ENCODE measurements at places on chromosomes 5 and 9.

GRCh38 chr9:92324889-92325268 is 271 bp downstream of the NOL8 start:
- no peak for DNase-seq

- DNase-seq = no peak
Measured at GRCh38 chr5:35828082-35828598, 28.6 kb upstream of the IL7R start.

DNA sequence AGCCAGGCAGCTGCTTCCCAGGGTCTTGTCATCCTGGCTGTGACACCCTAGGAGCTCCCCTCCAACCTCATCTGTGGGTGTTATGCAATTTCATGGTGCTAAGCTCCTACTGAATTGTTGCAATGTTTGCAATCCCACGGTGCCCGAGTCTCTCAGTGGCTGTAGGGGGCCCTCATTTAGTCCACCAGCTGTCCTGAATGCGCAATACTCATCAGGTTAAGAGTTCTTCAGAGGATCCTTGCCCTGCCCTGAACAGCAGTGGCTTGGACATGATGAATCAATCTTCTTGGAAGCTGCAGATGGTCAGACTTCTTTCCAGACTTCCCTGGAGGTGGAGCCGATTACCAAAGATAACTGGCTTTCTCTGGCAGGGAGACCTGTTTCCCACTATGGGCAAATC is 584.1 kb downstream of the CCDC171 start:
- no peak for DNase-seq

DNA sequence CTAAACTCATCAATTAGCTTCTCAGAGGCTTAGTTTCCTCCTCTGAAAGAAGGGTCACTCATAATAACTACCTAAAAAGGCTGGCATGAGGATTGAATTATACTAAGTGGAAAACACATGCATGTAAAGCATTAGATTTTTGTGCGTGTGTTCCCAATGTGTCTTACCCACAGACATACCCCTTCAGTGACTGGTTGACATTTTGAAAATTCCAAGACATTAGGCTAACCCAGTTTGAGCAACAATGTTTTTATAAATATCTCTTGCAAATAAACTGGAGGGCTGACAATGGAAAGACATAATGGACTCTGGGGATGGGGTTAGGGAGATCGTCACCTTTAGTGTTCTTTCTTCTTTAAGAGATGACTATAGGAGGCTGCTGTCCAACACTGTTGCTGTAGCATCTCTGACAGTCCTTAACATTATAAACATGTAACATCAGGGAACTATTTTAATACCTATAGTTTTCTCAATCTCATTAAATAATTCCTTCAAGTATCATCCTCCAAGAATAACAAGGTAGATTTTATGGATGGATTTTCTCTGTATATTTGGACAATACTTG is 24.3 kb downstream of the HMHB1 start:
- DNase-seq = no peak

GRCh38 chr5:150175076-150175475 is 8.5 kb downstream of the CDX1 start:
- DNase-seq = no peak

DNA sequence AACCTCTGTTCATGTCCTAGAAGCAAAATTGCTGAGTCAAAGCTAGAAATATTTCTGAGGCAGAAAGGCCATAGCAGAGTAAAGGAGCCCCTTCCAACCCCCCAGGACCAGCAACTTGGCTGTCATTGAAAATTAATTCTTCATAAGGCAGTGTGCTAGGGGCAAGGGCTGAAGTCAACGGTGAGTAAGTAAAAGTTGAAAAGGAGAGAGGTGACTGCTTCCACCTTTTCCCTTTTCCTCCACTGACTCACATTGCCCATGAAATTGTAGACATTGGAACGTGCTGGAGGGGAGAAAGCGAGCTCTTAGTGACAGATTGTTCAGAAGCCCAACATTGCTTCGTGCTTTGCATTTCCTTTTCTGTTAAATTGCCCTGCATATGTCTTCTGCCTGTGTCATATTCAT is 19.1 kb downstream of the GLRA1 start:
- DNase-seq = no peak

- peak; percentile 71 for DNase-seq
Measured at GRCh38 chr9:71748280-71748743, 20.0 kb downstream of the CEMIP2 start.

DNA sequence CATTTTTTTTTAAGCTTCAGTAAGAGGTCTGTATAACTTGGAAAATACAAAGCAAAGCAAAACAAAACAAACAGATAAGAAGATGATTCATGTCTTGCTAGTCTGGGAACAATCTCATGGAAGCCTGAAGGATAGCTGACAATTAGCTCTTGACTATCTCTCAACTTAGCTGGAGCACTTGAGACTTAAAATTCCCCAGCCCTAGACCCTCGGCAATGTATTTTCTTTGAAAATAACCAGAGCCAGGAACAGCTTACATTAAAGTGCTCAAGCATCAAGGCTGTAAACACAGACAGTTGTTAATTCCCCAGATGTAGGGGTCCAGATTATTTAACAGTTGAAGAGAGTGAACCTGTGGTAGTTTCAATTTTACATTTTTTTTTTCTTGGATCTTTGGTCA is 82.9 kb downstream of the TMEM252 start:
- DNase-seq = no peak

DNA sequence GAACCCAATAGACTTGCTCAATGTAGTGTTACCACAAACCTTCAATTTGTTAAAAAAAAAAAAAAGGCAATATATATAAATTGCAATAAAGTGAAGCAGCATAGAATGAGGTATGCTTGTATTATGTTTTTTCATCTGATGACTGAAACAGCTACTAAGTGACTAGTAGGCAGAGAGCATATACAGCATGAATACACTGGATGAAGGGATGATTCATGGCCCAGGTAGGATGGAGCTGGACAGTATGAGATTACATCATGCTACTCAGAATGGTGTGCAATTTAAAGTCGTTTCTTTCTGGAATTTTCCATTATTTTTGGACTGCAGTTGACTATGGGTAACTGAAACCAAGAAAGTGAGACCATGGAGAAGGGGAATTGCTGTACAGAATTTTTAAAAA is 161.2 kb downstream of the GNA14 start:
- DNase-seq = no peak

DNA sequence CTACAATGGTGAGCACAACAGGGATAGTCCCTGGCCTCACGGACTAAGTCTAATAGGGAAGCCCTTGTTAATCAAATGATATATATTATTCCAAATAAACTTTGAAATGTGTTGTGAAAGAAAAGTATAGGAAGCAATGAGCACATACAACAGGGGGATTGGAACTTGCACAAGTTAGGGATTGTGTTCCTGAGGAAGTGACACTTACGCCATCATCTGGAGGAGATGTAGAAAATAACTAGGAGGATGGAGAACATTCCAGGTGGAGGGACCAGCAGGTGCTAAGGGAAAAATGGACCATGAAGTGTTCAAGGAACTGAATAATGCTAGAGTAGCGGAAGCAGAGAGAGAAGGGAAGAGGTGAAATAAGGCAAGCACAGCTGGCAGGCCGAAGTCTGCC is 18.8 kb upstream of the RPS23 start:
- no peak for DNase-seq

DNA sequence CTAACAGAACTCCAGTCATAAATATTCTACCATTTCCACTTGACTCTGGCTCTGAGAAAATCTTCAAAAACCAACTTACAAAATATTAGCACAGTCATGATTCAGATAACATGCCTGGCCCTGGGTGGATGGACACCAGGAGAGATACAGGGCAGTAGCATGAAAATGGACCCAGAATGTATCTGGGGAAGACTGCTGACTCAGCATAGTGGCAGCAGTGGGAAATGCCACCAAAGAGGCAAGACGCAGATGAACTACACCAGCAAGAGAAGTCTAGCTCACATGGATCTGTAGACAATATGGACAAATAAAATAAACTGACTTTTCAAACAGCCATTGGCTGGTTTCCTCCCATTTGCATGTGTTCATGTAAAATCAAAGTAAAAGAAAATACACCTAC is 359.8 kb downstream of the SEMA5A start:
- no peak for DNase-seq

DNA sequence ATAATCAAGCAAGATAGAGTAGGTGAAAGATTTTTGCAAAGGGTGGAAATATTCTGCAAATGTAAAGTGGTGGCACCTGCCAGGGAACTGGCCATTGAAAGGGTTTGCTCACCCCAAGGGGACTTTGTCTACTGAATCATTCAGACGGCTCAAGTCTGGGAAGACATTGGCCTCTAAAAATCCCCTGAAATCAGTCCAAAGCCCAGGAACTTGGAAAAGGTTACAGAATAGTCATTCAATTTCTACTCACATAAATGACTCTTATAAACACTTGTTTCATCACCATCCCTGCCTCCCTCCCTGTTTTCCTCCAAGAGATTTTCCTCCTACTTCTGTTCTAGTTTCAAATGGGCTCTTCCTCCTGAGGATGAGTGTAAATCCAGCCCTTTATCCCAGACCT is 28.5 kb downstream of the ZNF366 start:
- DNase-seq = no peak

GRCh38 chr9:17528859-17529258 is 50.0 kb upstream of the SH3GL2 start:
- peak; percentile 30 for DNase-seq

- no peak for DNase-seq
Measured at GRCh38 chr5:102579379-102579778, 80.6 kb upstream of the SLCO6A1 start.

- DNase-seq = no peak
Measured at GRCh38 chr5:150411245-150411979, 1.3 kb downstream of the CD74 start.

DNA sequence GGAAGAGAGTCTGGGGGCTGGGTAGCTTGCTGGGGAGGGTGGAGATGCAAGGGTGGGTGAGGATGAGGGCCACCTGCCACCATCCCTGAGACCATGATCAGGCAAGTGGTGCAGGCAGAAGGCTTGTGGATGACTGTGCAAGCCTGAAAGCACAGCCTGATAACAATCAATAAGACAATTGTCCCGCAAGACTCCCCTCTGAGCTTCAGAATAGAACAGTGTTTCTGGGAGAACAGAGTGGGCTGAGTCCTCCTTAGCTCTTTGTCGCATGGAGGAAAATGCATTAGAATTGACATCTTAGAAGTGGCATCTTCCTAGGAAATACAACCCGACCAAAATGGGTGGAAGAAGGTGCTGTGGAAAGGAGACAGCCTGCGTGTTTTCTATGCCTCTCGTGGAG is 6.6 kb downstream of the GADD45G start:
- DNase-seq = no peak

GRCh38 chr5:75993643-75994520 is 89.3 kb upstream of the SV2C start:
- no peak for DNase-seq

GRCh38 chr9:75626860-75627259 is 263.6 kb upstream of the PCSK5 start:
- DNase-seq = no peak

- peak; percentile 91 for DNase-seq
Measured at GRCh38 chr5:95390812-95391492, at the start of gene FAM81B. Gene FAM81B (plus strand): TSS chr5:95391366. CDS start chr5:95391390, 24 bp downstream.

- DNase-seq = no peak
Measured at GRCh38 chr5:3542158-3542557, 53.5 kb upstream of the IRX1 start.

- no peak for DNase-seq
Measured at GRCh38 chr9:137267933-137268355, 9.6 kb upstream of the TOR4A start.

DNA sequence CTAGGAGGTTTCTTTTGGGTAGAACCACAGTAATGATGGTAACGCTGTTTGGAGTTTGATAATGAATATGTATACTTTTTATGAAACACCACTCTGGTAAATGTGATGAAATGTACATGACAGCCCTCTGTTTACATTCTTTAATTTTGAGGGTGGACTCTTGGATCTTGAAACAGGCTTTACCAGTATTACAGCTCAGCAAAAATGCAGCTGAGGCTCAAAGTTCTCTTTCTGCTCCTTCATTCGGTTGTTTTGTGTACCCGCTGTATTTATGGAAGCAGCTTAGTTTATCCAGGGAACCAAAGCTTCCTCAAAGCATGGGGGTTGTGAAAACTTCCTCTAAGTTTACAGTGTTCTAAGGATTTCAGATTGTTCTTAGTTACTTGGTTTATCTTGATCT is 11.1 kb downstream of the GAPVD1 start:
- no peak for DNase-seq

DNA sequence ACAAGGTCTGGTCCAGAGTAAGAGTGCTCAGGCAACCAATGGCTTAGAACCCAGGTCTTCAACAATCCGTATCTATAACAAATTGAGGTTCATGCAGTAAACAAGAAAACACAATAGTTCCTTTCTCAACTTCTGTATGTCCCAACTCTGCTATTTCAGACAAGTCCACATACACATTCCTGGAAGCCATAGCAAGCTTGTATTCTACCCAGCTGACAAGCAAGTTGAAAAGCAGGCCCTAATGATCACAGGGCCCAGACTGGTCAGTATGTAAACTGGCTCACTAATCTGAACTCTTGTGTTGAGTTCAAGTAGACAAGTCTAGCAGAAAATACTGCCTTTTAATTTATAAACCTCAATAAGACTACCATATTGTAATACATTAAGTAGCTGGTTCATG is 26.9 kb downstream of the FNIP1 start:
- no peak for DNase-seq

DNA sequence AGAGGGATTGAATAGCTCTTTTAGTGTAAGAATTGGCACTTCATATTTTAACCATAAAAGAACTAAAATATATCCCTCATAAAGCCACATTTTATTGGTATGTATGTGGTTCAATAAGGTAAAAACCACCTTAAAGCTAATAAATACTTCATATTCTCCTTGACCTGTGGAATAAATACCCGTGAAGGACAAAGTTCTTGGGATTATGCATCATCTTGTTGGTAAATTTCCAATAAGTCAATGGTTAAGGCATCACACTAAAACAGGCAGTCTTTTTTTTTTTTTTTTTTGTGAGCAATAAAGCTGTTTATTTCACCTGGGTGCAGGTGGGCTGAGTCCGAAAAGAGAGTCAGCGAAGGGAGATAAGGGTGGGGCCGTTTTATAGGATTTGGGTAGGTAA is 161.9 kb downstream of the SNCAIP start:
- DNase-seq = no peak

GRCh38 chr9:113675475-113675941 is 200.6 kb upstream of the ZNF618 start:
- DNase-seq = peak; percentile 99

DNA sequence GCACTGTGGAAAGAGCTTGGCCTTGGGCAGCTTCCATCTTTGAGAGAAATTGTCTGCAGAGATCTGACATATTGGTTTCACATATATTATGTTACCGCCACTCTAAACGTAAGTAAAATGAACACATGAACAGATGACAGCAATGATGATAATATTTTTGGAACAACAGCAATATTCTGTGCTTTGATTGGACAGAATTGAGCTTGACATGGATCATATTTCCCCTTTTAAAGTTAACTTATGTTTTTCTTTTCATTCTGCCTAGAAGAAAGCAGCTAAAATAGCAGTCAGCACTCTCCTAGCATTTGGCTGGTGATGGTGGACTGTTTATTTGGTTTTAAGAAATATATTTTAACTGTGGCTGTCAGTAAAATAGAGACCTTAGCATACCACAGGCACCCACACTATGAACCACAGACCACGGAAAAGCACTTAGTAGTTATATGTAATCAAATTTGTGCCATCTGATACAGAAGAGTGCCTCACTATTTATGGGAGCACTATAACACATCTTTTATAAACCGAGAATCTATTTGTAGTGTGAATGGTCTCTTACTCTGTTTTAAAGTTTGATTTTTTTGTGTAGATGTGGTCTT is 1.8 kb upstream of the CFAP95 start:
- DNase-seq = no peak

Data from kidney capillary endothelial cell (primary cell).